ENCODE measurements at places on chromosomes 3 and 15.

- DNase-seq: no peak
Observed at GRCh38 chr3:67790043-67790442, 135.6 kb upstream of the SUCLG2 start.

- DNase-seq: no peak
Observed at GRCh38 chr3:13588993-13589392, 40.1 kb downstream of the FBLN2 start.

DNA sequence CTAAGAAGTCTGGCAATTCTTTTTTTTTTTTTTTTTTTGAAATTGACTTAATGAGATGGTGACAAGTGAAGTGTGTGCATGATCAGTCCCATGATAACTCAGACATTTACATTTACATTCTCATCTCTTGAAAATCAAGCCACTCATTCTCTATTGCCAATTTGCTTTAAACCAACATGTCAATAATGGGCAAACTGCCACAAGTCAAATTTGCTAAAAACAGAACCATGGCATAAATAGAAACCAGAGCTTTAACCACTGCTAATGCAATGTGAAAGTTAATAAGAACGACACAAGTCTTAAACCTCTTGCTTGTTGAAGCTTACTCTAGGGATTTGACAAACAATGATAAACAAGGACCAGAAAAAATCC is 12.0 kb upstream of the COL8A1 start:
- no peak for DNase-seq

GRCh38 chr3:150238048-150238802 is 169.9 kb upstream of the TSC22D2 start:
- no peak for DNase-seq

GRCh38 chr3:190302212-190302867 is 19.9 kb downstream of the CLDN1 start:
- no peak for DNase-seq

DNA sequence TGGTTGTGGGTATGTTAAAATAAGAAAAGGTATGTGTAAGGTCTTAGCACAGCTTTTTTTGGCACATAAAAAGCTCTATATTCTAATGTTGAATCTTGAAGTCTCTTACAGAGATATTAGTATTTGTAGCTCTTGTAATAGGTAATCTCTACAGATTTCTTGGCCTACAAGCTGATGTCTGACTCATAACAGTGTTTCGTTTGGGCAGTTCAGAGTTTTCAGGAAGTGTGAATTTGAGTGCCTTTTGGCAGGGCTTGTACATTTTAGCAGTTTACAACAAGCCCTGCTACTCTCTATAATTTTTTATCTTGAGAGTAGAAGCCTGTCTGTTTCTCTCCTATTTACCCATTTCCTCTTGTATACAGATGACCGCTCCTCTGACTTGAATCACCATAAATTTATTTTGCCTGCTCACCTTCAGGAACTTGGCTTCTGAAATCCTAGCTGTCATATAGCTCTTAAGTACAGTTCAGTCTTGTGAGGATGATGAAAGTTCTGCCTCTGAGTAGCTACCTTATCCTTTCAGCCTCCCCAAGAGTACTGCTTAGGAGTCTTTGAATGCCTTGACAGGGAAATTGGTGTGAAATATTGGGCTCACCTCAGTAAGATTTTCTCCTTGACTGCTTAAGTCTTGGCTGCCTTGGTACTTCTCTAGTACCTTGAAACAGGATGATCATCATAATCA is 419.9 kb upstream of the RARB start:
- no peak for DNase-seq

DNA sequence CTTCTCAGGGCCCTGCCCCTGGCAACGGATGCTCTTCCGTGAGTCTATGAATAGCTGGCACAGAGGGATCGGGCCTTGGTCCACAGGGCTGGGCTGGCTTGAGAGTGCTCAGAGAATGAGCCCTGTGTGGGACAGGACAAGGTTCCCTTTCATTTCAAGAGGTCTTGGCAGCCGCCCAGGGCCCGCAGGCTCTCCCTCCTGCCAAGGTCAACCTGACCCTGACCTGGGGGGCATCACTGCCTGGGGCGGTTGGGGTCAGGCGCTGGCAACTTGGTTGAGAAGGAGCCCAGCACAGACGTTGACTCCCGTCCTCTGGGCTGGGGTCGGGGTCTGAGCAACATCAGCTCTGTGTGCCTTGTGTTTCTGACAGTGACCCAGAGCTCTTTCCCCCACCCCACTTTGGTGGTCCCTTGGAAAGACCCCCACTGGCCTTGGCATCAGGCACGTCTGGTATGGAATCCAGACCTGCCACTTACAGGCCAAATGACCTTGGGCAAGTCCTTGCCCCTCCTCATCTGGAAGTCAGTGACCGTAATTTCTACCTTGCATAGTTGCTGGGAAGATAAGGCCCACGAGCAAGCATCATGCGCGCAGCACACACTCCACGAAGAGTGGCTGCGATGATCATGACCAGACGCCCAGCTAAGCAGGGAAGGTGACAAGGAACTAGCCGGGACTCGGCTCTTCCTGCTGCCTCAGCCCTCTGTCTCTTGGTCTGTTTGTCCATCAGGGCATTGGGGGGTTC is 36.4 kb downstream of the EPHB3 start:
- no peak for DNase-seq

DNA sequence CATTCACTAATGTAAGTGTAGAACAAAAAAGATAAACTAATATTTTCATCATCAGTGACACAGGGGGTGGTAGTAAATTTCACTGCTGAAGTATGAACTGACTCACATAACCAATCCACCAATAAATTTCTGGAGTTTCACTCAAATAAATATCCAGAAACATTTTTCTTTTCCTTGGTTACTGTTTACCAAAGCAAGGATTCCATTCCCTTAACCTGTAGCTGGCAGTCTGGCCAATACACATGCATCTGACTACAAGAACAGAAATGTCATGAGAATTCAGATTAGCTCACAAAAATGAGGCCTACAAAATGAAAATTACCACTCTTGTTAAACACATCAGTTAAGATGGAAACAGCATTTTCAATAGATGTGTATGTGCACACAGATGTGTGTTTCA is 80.3 kb downstream of the STAG1 start:
- DNase-seq: no peak

DNA sequence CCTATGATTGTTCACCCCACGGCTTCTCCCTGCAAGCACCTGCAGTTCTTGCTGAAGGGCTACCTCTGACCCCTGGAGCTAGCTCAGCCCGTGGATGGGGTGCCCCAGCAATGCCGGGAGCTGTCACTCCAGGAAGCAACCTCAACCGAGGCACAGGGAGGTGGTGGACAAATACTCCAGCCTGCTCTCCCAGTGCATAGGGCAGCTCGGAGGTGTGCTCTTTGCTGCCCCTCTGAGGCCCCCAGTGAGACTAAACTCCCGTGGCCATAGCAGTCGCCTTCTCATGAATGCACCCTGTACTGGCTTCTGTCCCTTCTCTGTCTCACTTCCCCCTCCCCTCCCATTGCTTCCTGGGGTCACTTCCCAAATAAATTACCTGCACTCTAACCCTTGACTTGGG is 48.5 kb downstream of the LINGO1 start:
- DNase-seq: no peak

- no peak for DNase-seq
Observed at GRCh38 chr15:91891788-91892345, 38.4 kb downstream of the SLCO3A1 start.

Data from NCI-H187 (cell line).